ENCODE measurements at places on chromosomes 12 and 14.
A peak's percentile ranks its signal among the peaks of the same experiment; 100 is the strongest.

GRCh38 chr12:100737168-100737567 lies 57.4 kb upstream of the ANO4 start:
- ATAC-seq, result no peak

DNA sequence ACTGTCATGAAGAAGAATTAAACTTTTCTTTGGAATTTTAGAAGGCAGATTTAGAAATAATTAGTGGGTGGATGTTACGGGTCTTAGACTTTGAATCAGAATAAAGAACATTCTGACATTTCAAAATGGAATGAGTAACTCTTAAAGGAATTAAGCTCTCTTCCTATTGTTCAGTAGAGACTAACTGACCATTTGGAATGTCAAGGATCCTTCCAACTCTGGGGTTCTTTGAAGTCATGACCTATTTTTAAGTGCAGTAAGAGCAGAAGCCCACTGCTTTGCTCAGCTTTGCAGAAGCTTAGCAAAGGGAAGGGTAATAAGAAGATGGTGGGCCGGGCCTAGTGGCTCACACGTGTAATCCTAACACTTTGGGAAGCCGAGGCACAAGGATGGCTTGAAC lies 4.0 kb downstream of the CHURC1 start:
- no peak for ATAC-seq

DNA sequence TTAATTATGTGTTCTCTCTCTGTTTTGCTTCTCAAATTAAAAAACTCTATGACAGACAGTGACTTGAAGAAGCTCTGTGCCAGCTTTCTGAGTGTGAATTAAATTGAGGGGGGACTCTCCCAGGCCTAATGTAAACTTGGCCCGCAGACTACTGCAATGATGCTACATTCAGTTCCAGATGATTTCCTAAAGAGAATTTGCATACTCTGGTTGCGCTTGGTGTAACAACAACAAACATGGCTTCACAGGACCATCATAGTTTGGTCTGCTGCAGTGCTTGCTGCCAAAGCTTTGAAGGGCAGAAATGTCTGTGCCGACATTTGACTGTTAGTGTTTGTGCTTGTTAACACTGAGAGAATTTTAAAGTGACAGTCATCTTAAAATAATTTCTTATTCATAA lies 25.0 kb downstream of the CFAP54 start:
- no peak for ATAC-seq

DNA sequence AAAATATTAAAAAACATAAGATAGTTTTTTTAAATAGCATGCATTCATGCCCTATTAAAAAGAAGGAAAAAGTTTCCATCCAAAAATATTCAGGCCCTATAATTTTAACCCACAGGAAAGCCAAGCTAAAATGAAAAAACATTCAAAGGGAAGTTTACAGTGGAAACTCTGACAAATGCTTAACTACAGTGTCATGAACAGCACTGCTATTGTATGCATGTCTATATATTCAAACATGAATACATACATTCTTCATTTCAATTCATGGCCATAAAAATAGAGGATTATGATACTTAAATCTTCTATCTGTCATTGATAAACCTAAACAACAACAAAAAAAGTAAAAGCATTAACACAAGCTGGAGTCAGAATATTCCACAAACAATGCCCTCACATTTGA lies 67.4 kb downstream of the PPP2R5E start:
- ATAC-seq, result no peak

- ATAC-seq, result no peak
Measured at GRCh38 chr12:80805106-80805505, 88.4 kb downstream of the MYF5 start.

DNA sequence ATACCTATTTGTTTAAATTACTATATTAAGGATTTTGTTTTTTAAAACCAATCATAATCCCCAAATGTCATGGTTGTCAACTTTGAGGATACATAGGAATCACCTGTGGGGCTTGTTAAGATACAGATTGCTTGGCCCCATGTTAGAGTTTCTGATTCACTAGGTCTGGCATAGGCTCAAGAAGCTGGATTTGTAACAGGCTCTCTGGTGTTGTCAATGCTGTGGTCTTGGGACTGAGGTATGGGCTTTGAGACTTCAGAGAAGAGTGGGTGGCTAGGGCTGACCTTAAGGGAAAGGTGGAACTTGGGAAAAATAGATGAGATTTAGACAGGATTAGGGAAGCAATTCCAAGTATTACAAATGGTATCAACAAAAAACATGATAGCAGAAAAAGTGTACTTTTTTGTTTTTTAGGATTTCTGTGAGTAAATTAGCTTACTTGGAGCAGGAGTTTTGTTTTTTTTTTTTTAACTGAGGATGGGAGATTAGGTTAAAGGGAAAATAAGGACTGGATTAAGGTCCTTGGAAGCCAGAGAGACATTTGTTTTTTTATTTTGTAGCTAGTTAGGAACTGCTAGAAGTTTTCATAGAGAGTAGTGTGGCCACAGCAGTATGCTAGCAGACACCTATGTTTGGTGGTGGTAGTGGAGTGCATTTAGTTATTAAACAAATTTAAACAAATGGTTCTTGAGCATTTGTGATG lies 88.6 kb downstream of the RAD51B start:
- ATAC-seq, result no peak

DNA sequence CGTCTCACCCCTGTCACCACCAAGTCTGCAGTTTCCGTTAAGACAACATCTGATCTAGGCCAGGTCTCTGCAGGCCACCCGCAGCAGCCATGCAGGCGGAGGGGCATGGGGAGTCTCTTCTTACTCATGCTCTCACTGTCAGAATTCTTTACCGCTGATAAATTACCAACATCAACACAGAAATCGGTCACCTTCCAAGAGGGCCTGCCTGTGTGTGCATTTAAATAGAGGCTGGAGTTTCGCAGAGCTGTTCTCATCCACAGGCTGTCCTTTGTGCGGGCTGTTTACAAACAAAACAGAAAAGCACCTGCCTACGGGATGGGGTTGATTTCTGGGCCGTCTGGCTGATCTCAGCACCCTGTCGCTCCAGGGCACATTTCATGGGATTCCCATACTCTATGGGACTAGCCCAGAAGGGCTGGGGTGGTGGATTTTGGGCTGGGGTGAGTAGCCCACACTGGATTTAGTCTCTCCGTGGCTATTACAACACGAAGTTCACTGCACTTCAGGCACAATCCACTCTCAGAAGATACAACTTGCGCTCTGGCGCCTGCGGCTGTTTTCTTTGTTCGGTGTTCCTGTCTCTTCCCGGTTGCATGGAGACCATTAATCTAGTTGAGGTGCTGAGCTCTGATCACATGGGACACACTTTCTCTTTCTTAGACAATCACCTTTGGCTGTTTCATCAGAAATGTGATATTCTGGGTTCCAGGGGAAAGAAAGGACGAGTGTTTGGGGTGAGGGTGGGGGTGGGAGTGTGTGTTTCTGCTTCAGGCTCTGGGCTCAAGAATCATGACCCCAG lies 331.1 kb downstream of the GLT1D1 start:
- no peak for ATAC-seq

DNA sequence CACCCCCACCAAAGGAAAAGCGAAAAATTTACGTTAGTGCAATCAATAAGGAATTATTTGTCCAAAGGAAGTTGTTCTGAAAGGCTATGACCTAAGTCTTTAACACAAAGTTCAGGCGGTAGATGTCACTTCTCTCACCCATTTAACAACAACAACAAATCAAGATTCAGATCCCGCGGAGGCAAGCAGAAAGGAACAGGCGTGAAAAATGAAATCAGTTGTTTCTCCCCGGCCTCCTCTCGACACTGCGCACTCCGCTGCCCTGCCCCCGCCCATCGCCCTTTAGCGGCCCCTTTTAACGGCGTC lies 1.4 kb downstream of the DENND5B start:
- ATAC-seq, result no peak

DNA sequence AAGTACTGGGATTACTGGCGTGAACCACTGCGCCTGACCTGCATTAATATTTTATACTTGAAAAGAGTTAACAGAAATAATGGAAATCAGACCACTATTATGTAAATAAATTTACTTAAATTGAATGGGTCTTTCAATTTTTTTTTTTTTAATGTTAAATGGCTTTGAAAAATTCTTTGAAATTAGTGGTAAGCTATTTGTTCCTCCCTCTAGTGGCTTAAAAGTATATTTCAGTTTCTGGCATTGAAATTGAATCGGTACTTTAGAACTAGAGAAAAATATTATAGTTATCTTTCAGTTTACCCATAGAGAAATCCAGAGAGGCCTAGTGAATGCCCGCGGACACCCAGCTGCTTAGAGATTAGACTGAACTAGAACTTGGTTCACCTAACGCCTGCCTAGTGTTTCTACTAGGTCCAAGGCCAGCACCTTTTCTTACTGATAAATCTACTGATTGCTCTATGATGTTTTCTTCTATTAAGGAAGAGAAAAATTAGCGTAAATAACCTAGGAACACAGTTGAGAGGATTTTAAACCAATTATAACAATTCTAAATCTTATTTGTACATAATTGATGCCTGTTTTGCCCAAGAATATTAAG lies 106.5 kb downstream of the EML1 start:
- ATAC-seq, result peak; percentile 33

DNA sequence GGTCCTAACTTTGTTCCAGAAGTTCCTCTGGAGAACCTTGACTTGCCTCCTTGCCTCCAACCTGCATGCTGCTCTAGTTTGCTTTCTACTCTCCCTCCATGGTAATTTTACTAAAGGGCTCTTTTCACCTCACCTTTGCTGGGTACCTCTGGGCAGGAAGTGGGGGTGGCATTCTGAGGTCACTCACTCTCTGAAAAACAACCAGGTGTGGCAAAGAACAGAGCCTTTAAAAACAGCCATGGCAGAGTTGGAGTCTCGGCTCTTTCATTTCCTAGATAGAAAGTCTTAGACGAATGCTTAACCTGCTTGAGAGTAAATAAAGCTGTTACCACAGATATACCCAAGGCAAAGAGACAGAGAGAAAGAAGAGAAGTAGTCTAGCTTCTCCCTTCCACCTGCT lies 827.9 kb downstream of the BCL11B start:
- no peak for ATAC-seq

DNA sequence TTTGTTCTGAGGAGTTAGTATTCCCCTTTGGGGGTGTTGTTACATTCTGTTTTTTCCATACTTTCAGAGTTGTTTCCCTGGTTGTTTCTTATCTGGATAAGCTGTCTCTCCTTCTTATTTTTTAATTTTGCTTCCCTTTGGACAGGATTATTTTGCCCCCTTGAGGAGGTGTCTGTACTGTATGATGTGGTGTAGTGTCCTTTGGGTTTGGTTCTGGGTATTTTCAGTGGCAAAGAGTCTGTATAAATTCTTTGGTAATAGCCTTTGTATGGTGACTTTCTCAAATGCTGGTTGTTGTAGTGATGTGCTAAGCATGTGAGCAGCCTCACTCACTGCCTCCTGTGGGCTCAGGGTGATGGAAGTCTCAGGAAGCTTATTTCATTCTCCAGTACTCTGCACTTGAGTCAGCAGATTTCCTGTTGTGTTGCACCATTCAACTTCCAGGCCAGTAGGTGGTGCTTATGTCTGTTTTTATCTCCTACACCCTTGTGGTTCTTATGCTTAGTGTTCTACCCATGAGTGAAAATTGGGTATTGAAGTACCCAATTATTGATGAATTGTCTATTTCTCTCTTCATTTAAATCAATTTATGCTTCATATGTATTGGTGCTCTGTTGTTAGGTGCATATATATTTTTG lies 103.3 kb upstream of the PMCH start:
- peak; percentile 86 for ATAC-seq

DNA sequence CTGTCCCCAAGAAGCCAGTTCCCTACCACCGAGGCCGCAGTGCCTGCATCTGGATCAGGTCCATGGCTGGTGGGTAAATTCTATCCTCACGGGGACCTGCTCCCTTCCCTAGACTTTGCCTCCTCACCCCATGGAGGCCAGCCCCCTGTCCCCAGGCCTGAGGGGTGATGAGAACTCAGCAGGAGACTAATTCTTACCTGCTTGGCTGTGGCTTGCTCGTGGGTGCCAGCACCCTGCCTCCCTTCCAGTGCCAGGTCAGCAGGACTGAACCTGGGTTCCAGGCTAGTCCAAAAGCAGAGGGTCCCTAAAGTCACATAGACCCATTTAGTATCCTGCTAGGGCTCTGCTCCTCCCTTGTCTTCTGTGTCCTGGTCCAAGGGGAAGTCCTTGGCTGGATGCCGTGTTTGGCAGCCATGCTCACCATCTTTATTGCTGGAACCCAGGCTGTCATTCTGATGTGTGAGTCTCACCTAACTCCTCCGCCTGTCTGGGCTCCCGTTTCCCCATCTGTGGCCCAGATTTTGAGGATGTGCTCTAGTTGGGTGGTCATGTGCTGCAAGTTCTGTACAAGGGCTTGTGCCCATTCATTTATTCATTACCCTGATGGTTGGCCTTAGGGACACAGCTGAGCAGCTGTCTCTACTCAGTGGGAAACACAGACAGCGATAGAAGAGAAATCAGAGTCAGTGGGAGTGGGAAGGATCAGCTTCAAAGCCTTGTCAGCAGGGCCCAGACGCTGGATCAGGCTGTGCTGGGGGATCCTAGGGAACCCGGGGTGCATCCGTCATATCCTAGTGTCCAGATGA lies 949 bp downstream of the PLBD2 start:
- ATAC-seq, result peak; percentile 20

GRCh38 chr12:39852346-39852745 lies 232.7 kb upstream of the ABCD2 start:
- ATAC-seq, result no peak

GRCh38 chr14:73764406-73765280 lies 50.5 kb upstream of the PNMA1 start:
- no peak for ATAC-seq

- ATAC-seq, result no peak
Measured at GRCh38 chr12:38666425-38666824, 239.0 kb downstream of the CPNE8 start.

- no peak for ATAC-seq
Measured at GRCh38 chr12:42097971-42098370, 46.7 kb downstream of the GXYLT1 start.

DNA sequence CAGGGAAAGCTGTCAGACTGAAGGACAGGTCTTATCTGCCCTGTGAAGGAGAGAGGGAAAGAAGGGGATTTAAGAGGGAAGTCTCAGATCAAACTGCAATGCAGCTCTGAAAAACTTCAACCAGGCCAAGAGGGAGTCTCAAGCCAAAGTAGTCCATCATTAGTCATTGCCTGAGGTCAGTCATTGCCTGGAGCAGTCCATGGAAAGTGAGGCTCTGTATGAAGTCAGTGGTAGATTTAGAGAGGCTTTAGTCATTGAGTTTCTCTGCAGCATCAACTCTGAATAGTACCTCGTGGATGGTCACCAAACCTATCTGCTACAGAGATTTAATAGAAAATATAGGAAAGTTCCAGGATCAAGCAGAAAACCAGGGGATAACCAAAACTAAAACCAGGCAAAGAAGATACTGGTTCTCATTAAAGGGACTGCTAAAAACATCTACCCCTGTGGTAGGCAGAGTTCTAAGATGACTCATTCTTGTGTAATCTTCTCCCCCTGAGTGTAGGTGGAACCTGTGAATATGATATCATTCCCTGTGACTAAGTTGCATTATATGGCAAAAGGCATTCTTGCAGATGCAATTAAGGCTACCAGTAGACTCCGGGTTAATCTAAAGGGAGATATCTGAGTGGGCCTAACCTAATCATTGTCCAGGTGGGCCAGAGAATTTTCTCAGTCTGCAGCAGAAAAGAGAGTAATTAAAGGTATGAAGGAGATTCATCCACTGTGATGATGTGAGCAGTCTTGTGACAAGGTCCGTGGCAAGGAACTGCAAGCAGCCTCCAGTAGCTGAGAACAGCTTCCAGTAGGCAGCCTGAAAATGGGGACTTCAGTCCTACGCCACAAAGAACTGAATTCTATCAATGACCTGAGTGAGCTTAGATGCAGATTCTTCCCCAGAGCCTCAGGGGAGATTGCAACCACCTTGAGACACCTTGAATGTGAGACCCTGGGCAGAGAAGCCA lies 123.1 kb downstream of the GALC start:
- ATAC-seq, result no peak

GRCh38 chr14:73502017-73502619 lies 11.4 kb downstream of the RIOX1 start:
- no peak for ATAC-seq

Data from SK-N-SH treated with all-trans-retinoic acid at 6 μM for 48 hours (cell line).